ENCODE measurements at places on chromosomes 7 and 10.

- DNase-seq = no peak
Observed at GRCh38 chr10:31604096-31604495, 285.1 kb downstream of the ZEB1 start.

GRCh38 chr7:99002827-99003212 is 124.5 kb downstream of the TRRAP start:
- no peak for DNase-seq

DNA sequence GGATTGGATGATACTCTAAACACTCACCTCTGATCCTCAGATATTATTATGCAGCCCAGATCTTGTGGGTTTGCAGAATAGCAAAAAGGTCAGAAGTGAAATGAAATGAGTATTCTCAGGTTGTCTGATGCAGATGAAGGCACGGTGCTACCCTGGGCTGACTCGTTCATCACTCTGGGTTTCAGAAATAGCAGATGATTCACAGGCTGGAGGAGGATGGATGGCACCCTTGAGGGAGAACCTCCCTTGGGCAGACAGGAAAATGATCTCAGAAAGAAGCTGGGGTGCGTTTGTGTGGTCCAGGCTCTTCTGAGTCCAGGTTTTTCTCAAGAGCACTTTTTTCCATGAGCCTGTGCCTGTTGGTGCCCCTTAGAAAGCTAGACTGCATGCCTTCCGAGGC is 515.8 kb upstream of the MKI67 start:
- no peak for DNase-seq

DNA sequence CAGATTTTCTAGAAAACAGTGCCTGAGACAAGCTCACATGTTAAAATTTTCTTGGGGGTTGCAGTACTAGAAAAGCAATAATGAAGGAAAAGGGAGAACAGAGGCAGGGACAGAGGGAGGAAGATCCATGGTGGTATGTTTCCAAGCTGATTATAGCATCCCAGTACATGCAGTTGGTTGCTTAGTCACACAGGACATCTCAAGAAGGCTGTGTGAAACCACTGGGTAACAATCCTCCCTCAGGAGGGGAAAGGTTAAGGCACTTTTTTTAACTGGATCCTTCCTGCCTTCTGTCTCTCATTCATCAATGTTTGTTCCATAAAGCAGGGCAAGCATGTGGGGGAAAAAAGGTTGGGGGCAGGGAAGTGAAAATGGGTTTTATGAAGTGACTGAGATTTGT is 6.1 kb upstream of the IMMP2L start:
- DNase-seq = no peak

- DNase-seq = peak; percentile 69
Observed at GRCh38 chr10:93554760-93555432, 11.6 kb upstream of the FFAR4 start.

GRCh38 chr7:55432939-55433784 is 68.0 kb downstream of the LANCL2 start:
- DNase-seq = no peak

GRCh38 chr10:66045859-66046258 is 880.0 kb upstream of the LRRTM3 start:
- no peak for DNase-seq

DNA sequence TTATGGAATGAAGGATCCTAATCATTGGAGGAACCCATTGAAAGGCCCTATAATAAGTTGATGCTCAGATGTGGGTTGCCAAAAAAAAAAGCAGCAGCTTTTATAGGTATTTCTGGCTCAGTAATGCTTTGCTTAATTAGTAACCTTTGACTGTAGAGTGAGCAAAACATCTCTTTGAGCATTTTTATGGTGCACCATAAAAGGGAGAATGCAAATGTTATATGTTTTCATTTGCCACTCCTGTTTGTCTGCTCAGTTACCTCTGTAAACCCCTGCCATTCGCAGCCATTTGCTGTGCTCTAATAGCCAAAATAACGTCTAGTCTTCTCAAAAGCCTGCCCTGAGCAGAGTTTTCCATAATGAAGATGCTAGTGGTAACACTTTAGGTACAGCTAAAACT is 589.1 kb upstream of the FOXK1 start:
- DNase-seq = no peak

- peak; percentile 29 for DNase-seq
Observed at GRCh38 chr7:30163231-30163894, 28.6 kb downstream of the MTURN start.

- no peak for DNase-seq
Observed at GRCh38 chr10:106978756-106979155, 185.8 kb downstream of the SORCS1 start.

GRCh38 chr7:17661982-17662585 is 278.2 kb downstream of the SNX13 start:
- no peak for DNase-seq

- no peak for DNase-seq
Observed at GRCh38 chr7:139321071-139321745, 19.9 kb upstream of the FMC1 start.

DNA sequence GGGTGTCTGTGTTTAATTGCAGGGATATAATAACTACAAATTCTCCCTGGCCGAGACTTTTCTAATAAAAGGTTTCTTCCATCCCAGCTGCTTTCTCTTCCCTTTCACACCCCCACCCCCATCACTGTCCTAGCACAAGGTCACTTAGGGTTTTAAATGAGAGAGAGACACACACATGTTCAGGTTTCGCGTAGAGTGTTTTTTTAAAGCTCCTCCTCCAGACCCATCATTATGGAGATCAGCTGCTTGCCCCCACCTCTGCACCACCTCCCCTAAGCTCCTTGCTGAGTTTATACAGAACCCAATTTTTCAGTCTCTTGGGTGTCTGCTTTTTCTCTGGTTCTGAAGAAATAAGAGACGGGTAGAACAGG is 18.6 kb downstream of the LRMDA start:
- DNase-seq = no peak

DNA sequence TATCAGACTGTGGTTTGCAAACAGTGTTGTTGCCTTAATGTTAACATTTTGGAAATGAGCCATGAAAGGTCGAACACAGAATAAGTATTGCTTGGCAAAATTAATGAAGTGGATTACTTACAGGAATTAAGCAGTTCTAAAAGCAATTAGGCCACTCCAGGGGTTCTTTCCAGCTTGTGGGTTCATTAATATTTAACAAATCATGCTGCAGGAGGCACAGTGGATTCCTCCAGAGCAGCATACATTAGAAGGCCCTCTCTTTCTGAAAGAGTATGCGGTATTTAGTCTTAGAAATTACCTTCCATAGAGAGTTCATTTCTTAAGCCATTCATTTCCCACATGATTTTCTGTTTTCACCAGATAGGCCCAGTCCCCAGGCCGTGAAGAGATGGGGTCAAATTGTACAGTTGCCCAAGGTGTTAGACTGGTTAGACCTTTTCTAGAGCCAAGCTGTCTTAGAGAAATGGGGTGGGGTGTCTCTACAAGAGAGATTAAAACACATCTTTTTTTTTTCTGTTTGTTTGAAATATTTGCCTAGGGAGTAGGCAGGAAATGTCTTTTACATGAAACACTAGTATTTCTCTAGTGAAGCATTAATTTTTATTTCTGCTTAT is 40.0 kb upstream of the AGR3 start:
- no peak for DNase-seq

DNA sequence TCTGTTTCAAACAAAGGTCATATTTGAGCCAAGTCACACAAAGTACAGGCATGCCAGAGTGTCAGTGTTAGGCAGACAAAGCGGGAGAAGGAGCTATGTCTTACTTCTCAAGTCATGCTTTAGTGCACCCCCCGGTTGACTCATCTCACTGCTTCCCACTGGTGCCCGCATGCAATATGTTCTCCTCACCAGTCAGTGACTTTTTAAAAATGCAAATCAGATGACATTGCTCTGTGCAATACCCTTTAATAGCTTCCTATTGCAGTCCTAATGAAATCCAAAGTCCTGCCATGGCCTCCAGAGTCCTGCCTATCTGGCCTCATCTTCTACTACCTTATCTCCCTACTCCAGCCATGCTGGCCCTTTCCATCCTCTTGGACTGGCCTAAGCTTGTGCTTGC is 429.1 kb downstream of the ACTR3B start:
- no peak for DNase-seq

GRCh38 chr10:29208845-29209244 is 80.0 kb upstream of the LYZL1 start:
- no peak for DNase-seq

DNA sequence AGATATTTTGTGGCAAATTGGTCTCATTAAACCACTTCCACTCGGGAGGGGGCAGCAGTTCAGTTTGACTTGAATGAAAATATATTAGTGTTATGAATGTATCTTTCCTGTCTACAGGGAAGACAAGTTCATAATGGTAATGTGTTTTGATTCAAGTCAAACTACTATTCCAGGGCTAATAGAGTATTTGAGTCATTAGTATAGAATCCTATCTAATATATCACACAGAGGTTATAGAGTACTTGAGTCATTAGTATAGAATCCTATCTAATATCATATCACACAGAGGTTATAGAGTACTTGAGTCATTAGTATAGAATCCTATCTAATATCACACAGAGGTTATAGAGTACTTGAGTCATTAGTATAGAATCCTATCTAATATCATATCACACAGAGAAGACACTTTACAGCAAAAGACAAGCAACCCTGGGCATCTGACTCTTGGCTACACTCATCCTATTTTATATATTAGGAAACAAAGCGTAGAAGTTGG is 199.7 kb upstream of the MAGI2 start:
- DNase-seq = no peak

GRCh38 chr10:114064151-114065048 is 20.7 kb downstream of the ADRB1 start:
- no peak for DNase-seq

DNA sequence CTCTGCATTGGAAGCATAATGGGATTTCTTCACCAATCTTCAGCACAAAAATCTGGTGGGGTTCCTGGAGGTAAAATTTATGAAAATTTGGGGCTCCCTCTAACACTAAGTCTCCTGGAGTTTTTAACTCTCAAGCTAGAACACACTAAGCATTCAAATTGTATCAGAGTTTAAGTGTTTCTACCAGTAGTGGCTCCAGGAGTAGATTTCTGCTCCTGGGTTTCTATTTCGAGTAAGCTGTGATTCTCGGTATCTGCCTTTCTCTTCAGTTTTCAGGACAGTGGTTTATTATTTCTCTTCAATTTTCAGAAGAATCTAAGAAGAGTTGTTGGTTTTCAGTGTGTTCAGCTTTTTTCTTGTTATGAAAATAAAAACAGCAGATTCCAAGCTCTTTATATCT is 566.4 kb upstream of the KCND2 start:
- DNase-seq = no peak

GRCh38 chr10:52623761-52624160 is 148.8 kb downstream of the MBL2 start:
- DNase-seq = no peak

DNA sequence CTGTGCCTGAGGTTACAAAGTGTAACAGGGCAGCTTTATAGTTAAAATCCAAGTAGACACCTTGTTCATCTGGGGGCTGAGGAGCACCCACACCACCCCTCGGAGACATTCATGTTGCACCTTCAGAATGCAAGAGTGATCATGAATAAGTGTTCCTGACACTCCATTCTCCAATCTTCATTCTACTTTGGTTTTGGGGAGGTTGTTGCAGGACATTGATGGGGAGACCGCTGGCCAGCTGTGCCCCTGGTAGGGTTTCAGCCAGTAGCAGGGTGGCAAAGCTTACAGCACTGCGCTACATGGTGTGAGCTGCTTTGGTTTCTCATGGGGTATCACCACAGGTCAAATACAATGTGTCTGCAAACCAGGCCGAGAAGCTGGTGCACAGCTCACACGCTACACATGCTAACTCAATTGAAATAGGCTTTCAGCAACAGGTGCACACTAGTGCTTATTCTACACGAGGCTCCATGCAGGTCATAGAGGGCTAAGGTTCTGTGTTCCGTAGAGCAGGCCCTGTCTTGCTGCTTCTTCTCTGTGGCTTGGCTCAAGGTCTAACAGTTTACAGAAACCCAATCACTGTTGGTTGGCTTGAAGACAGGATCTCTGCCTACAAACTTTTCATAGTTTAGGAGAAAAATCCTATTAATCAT is 317.4 kb upstream of the ZNF32 start:
- no peak for DNase-seq

DNA sequence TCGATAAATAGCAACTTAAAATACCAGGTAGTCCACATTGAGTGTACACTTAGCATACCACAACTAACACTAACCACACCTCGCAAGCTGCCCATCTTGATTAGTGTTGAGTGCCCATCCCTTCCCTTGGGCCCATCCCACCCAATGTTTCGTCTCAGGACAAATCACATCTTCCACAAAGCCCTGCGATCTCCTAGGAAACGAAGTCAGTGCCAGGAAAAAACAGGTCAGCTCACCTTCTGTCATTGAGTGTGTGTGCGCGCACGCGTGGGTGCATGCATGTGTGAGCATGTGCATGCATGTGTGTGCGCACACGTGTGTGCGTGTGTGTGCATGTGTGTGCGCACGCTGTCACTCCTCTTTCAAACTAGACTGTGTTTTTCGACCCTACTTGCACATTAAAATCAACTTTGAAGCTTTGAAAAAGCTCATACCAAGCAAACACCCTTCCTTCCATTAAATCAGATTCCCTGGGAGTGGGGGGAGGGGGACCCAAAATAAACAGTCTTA is 48.8 kb upstream of the OPALIN start:
- DNase-seq = no peak

DNA sequence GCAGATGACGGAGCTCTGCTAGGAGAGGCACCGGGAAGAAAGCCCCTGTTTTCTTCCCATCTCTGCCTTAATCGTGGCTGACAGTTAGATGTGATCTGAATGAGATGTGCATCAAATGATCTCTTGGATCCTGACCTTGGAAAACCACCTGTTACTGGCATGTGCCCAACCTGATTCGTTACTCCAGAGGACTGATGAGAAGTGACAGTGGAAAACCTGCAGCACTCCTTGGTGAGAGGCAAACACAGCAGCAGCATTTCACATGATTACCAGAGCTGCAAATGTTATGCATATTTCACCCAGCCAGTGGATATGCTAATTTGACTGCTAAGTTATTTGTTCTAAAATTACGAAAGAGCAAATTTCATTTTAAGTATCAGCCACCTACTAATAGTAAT is 95.3 kb downstream of the PTPRN2 start:
- no peak for DNase-seq

- no peak for DNase-seq
Observed at GRCh38 chr7:151793531-151793951, 83.4 kb downstream of the PRKAG2 start.

DNA sequence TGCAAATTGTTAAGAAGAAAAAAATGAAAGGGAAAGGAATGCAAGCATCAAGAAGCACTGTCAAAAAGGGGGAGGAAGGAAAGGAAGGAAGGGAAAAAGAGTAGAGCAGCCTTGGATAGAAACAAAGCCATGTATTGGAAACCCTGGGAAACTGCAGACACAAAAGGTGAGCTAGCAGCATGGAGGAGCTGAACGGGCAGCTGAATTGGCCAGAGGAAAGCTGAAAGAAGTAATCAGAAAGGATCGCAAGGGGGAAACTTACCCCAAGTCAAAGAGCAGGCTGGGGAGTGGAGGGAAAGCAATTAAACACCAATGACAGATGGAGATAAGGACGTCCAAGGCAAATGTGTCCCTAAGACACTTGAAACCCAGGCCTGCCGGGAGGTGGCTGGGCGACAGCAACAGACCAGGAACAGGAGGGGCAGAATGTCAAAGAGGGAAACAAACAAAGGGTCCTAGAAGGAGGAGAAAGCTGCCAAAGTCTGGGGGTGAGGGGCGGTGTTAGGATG is 93.8 kb upstream of the SVIL start:
- no peak for DNase-seq

Measured in activated naive CD8-positive, alpha-beta T cell treated with anti-CD3 and anti-CD28 coated beads, Interleukin-2, amount 50 U/mL, for 24 hours (primary cell).